ENCODE measurements at places on chromosomes 12 and 14. TPM values are rescaled to one million over a fixed set of nuclear protein-coding genes. Genes with fewer than 3 reads are reported as not detected.
A peak's percentile ranks its signal among the peaks of the same experiment; 100 is the strongest.

The ASIC1 gene
- total RNA-seq: 1.8 TPM

The A2ML1 gene
- 6.1 TPM for total RNA-seq

The KRT75 gene
- not detected for total RNA-seq

The ARHGEF40 gene
- 74.5 TPM for total RNA-seq

The KRT72 gene
- not detected for total RNA-seq

The ART4 gene
- total RNA-seq: 5.9 TPM

The B3GNT4 gene
- total RNA-seq: not detected

The MSI1 gene
- 1.2 TPM for total RNA-seq

The DIO3 gene
- total RNA-seq: 4.2 TPM

The LMNTD1 gene
- not detected for total RNA-seq

The CNTN1 gene
- 27.3 TPM for total RNA-seq

The NID2 gene
- total RNA-seq: 61.4 TPM

The CLEC14A gene
- 66.9 TPM for total RNA-seq

DNA sequence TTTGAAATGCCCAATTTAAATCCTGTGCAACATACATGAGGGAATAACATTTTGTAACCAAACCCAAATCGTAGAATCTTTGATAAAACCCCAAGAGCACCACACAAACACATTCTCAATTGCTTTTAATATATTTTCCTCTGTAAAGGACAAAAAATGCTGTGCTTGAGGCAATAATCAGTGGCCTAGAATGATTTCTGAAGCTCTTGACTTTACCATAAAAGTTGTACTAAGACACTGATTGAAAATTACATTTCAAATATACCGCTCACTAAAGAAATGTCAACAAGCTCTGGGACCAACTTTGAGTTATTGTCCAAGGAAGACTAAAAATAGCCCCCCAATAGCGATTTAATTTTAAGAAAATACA lies 1.5 kb downstream of the EML5 start:
- DNase-seq: no peak

GRCh38 chr14:59189091-59189785 lies 771 bp downstream of the DAAM1 start:
- DNase-seq: peak; percentile 17

- no peak for DNase-seq
These were observed 179.2 kb upstream of the PDE3A start for GRCh38 chr12:20188930-20189653.

GRCh38 chr12:5554711-5555110 lies 122.8 kb downstream of the NTF3 start:
- DNase-seq: no peak

- DNase-seq: no peak
These were observed 1.4 kb downstream of the PPM1A start for GRCh38 chr14:60250257-60251035.

GRCh38 chr12:50088577-50089335 lies 3.6 kb downstream of the SMARCD1 start:
- DNase-seq: peak; percentile 69

DNA sequence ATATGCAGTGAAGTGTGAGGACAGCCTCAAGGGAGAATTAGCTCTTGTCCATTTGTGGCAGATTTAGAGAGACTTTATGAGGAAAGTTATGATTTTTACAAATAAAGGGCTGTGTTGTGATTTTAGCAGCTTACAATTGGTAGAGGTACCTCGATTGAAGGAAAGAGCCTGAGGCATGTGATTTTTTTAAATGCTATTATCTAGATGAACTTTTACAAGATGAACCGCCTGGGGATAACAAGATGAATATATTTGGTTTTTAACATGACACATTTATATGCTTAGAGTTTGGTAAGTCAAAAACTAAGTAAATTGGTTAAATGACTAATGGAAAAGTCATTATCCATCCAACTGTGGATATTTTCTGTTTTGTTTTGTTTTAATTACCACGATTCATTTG lies 52.6 kb downstream of the AEBP2 start:
- no peak for DNase-seq

DNA sequence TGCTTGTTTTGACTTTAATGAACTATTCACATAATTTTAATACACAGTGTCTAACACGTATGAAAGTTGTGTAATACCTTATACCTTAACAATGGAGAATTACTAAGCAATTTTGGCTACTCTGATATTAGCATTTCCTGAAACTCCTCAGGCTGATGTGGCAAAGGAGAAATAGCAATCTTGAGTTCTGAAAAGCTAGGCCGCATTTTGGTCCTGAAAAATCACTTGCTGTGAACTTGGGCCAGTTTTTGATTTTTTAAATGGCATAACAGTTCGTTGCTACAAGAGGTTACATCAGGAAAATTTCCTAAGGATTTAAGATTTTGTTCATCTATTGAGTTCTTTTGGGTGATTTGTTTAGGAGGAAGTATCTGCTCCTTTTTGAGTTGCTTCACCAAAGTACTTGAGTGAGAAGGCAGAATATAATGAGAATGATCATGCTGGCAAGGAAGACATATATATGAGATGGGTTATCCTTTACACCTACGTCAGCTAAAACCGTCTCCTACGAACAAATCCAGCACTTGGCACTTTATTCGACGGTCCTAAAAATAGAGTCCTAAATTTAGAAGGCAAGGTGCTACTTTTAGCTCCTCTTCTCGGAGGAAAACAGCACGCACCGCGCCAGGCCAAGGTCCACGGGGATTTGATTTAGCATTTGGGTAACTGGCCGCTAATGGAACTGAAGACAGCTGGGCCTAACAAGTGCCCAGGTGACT lies 32.2 kb downstream of the MIA2 start:
- peak; percentile 41 for DNase-seq

DNA sequence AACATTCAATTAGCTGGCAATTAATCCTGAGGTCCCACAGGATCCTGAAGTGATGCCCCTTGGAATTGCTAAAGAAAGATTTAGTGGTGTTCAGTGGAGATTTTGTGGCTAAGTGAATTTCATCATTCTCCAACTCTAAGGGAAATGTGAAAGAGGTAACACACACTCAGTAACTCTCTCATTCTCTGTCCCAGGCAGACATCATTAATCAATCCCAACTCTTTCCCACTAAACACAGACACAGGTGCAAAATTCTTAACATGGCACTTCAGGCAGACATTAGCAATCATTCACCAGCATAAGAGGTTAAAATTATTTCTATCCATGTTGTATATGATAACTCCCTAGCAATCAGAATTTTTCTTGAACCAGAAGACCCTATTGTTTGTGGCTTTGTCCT lies 40.2 kb downstream of the TRPV4 start:
- DNase-seq: no peak

GRCh38 chr12:3692616-3693365 lies 60.1 kb downstream of the CRACR2A start:
- no peak for DNase-seq

- DNase-seq: no peak
These were observed 29.7 kb downstream of the A2ML1 start for GRCh38 chr12:8852119-8852518.

GRCh38 chr14:23327947-23328744 lies 6.9 kb downstream of the PABPN1 start:
- DNase-seq: peak; percentile 52

GRCh38 chr12:53770281-53770680 lies 18.5 kb upstream of the CISTR start:
- no peak for DNase-seq

DNA sequence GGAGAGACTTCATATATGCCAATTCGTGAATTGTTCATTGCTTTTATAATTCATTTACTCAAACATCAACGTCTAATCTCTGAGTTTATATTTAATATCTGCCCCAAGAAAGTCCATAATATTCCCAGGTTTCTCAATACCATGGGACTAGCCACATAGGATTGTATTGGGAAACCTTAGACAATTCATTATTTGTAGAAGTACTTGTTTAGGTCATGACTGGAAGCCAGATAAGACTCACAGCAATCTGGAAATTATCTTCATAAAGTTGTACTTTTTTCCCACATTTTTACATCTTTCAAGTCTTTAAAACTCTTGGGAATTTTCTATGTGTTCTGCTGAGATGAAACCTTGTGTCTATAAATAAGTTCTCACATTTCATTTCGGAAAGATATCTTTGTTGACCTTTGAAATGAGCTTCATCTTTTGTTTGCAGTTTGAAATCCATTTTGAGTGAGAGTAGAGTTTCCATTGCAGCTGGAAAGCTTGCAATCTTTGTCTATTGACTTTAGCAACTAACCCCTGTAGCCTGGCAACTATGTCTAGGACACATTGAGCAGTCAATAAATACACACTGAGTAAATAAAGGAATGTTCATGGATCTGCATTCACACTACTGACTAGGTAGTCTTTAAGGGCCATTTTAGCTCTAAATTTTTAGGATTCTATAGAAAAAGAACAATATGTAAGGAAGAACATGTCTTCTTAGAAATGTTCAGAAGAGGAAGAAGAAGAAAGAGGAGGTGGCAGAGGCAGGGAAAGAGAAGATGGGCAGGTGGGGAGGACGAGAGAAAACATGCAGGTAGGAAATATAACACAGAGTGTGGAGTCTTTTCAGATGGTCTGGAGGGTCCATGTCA lies 154.4 kb downstream of the LRIG3 start:
- no peak for DNase-seq

GRCh38 chr12:47881826-47882427 lies 22.9 kb downstream of the VDR start:
- DNase-seq: no peak

Data from tibial nerve (tissue), 4 donors.